Stimulated activated CD4-positive, alpha-beta T cell treated with anti-CD3 and anti-CD28 coated beads, Interleukin-4, amount 100 ng/mL, for 1 hour (primary cell): ENCODE measurements at places on chromosomes 3 and 15.
A peak's percentile ranks its signal among the peaks of the same experiment; 100 is the strongest.

GRCh38 chr15:71349336-71349735 lies 234.1 kb downstream of the THSD4 start:
- DNase-seq: no peak

- no peak for DNase-seq
Measured at GRCh38 chr15:62469478-62469873, 304.4 kb upstream of the C2CD4B start.

DNA sequence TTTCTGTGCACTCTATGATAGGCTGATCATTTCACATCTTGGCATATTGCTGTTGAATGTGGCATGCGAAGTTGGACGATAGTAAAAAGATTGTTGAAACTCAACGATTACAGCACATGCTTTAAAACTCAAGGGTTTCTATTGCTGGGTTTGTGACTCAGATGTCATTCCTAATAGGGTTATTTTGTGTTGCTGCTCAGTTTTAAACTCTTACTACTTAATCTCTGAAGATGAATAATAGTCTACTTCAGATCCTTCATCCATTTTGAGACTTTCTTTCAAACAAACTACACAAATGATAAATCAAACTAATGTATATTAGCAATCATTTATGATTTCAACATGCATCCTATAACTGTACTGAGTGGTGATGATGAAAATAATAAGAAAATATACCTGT lies 71.3 kb upstream of the MBNL1 start:
- no peak for DNase-seq

DNA sequence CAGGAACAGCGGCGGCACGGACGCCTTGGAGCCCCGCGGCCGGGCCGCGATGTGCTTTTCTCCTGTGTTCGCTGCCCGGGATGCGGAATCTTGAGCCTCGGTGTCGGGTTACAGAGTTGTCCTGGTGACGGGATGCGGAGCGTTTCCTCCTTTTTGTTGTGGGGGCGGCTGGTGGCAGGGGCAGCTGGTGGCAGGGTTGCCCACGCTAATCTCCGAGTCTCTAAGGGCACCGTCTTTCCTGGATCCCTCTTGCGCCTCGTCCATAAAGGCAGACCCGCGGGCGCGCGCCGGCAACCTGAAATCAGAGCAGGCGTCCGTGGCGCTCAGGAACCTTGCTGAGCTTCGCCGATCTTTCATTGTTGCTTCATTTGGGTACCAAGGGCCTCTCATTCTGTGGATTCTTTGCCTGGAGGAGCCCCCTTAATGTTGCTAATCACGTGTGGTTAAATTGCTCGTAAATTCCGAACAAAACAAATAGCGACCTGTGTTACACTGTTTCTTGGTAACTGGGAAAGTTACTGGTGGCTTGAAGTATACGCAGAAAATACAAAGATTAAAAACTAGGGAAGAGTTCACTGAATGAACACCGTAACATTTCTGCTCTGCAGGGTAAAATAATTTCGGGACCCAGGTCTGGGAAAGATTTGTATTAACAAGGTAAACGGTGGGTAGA lies 844 bp upstream of the PFN2 start:
- peak; percentile 32 for DNase-seq

DNA sequence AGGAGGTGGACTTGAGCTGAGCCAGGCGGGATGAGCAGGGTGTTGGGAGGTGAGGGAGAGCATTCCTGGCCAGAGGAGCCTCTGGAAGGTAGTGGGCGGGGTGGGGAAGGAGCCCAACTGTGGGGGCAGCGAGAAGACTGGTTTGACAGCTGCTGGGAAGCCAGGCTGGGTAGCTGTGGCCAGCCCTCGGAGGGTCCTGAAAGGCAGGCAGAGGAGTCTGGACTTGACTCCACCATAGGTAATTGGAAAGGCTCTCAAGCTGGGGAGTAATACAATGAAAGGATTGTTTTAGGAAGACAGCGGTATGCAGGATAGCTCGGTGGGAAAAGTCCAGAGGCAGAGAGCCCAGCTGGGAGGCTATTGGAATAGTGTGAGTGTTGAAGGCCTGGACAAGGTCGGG lies 17.2 kb downstream of the EPHB3 start:
- no peak for DNase-seq

DNA sequence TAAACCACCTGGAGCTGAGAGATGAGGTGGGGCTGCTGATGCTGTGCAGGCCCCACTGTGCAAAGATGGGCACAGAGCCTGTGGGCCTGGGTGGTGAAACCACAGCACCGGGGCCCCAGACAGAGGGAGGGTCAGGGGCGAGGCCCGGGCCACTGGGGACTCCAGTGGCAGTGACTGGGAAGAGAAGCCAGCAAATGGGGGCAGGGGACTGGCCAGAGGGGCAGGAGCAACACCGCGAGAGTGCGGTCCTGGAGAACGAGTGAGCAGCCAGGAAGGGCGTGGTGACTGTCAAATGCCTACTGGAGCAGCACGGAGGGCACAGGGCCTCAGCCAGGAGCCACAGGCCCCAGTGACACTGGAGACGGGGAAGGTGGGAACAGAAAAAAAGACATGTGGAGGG lies 39.8 kb downstream of the HCN4 start:
- no peak for DNase-seq

- DNase-seq: no peak
Measured at GRCh38 chr15:71730277-71731144, 79.8 kb upstream of the NR2E3 start.

- no peak for DNase-seq
Measured at GRCh38 chr15:39922462-39923092, 2.5 kb upstream of the GPR176 start.

DNA sequence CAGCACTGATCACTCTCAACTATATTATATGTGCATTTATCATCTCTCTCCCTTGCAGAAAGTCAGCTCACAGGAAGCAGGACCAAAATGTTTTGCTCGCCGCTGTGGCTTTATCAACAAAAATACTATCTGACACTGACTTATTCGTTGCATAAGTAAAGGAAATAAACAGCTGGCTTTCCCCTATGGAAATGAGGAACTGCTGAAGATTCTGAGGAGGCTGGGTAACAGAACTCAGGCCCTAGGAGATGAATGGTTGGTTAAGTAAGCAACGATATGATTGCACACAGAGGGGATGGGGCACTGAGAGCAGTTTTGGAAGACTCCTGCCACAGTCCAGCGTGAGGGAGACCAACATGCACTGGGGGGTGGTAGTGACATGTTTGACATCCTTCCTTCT lies 181.1 kb downstream of the STT3B start:
- no peak for DNase-seq

DNA sequence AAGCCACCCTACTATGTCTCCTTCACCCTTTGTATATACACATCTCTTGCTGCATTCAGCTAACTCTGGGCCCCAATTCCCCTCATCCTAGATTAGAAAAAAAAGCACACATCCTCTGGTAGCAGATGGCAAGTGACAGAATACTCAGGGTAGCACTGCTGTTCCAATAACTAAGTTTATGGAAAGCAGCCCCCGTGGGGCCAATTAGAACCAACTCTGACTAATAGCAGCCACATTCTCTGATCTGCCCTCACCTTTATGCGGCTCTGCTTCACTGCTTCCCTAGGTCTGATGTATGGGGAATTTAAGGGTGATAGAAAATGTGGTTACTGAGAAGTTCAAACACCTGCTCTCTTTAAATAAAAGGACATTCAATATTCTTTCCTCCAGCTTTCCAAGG lies 74.9 kb upstream of the SETMAR start:
- DNase-seq: no peak

DNA sequence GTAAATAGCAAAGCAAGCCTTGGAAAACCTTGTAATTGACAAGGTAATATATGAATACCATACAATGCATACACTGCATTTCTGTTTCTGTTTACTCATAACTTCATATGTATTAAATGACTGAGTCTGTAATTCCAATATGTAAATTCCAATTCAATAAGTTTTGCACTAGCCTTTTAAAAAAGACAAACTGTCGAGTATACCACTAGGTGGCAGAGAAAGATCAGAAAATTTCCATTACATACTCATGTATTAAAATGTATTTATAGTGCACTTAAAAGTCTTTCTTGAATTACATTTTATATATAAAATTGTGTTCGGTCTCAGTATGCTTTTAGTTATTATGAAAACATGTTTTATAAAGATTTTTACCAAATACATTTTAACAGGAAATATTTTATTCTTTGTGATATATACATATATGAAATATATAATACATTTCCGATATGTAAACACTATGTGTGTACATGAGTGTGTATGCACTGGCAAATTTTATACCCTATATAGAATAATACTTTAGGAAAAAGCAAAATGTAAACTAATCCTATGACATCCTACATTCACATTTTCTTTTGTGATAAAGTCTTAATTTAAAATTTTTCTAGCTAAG lies 216.8 kb downstream of the VGLL3 start:
- DNase-seq: no peak

DNA sequence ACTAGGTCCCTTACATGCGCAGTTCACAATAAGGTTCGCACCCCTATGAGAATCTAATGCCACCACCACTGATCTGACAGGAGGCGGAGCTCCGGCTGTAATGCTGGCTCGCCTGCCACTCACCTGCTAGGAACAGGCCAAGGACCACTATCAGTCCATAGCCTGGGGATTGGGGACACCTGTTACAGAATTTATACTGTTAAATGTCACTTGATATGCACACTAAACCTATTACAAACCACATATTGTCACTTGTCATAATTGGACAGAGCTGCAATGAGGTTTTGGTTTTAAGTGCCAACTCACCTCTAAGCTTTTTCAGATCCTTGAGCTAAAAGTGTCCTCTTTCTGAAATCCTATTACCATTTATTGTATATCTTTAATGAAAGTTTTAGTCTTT lies 507.9 kb upstream of the TPRG1 start:
- DNase-seq: no peak

DNA sequence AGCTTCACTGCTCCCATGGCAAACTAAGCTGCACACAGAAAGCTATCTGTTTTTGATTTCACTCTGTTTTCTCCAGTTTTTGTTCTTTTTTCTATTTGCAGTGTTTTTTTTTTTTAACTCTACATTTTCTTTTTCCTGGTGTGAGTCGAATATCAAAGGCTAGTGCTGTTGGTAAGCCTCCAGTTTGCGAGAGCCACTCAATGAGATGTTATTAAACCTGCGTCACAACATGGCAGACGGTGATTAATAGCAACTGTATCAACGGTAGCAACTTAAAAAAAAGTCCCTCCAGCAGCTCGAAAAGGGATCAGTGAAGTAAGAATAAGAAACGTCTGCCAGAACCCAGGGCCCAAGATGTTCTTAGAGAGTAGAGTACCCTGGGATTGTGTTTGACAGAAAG lies 84.1 kb downstream of the MEIS2 start:
- no peak for DNase-seq

- no peak for DNase-seq
Measured at GRCh38 chr3:153621953-153622352, 459.9 kb downstream of the RAP2B start.

DNA sequence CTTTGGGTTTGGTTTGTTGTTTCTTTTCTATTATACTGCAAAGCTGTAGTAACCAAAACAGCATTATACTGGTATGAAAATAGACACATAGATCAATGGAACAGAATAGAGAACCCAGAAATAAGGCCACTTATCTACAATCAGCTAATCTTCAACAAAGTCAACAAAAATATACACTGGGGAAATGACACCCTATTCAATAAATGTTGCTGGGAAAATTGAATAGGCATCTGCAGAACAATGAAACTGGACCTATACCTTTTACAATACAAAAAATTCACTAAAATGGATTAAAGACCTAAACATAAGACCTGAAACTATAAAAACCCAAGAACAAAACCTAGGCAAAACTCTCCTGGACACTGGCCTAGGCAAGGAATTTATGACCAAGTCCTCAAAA lies 52.9 kb downstream of the TLNRD1 start:
- DNase-seq: no peak

- DNase-seq: no peak
Measured at GRCh38 chr3:161221806-161222600, 892 bp downstream of the NMD3 start.

DNA sequence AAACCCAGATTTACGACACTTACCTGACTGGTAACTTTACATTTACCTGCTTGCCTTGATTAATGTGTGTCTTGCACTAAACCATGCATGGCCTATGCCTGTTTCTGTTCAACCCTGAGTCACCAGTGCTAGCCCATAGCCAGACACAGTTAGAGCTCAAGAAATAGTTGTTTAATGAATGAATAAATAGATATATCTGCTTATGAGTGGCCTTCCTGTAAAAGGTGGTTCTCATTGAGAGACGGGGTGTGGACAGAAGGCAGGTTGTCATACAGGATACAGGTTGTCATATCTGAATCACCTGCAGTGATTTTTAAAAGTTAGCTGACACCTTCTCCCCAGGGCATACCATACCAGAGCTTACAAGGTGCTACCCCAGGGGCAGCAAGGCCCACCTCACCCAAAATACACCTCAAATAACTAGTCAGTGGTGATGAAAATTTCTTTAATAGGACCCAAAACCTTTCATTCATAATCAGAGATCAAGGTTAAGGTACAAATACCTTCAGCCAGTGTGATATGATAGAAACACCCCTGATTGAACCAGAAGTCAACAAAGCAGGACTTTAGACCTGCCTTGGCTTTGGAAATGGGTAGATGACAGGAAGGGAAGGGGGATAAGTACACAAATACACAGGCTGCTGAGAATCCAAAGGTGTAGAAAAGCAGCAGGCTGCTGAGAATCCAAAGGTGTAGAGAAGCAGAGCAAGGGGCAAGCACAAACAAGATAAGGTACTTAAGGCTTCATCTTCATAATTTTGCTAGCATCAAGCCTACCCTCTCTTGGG lies 45.4 kb upstream of the TSC22D2 start:
- DNase-seq: no peak

DNA sequence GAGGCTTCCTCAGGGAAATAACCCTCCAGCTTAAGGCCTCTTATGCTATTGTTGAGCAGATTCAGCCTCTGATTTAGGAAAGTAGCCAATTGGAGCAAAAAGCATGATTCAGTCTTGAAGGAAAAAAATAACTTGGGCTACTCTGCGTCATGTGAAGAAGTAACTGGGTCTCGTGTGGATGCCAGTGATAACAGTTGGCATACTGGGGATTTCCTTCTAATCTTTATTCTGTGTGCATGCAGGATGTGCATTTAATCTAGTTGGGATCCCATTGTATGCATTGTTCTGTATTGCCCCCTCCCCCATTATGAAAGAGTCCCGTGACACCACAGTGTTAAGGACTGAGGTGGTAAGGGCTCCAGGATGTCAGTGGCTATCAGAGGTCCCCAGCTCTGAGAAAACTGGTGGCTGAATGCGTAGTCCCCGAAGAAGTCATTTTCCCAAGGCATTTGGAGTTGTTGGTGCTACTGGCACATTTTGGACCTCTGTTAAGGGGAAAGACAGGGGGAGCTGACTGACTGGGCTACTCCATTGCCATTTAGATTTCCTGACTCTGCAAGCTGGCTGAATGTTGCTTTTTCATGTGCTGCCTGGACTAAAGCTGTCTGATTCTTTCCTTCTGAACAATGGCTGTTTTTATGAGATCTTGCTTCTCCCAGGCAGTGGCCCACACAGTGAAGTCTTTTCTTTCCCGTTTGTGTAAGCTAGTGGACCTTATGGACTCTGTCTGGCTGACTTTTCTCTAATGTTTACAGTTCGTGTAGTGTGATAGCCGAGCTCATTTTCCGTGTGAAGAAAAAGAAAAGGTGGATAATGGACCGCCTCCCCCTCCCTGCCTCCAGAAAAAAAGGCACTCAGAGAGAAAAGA lies 38.4 kb upstream of the TRAK1 start:
- no peak for DNase-seq

GRCh38 chr3:25575001-25575400 lies 89.7 kb downstream of the TOP2B start:
- DNase-seq: no peak

- no peak for DNase-seq
Measured at GRCh38 chr3:122681974-122682409, 1.4 kb downstream of the PARP14 start.

- DNase-seq: no peak
Measured at GRCh38 chr3:186842426-186843038, at the start of gene ADIPOQ. ADIPOQ (plus strand) TSS chr3:186842710; CDS start chr3:186853059, 10,349 bp downstream.

- DNase-seq: no peak
Measured at GRCh38 chr3:69411346-69411745, 25.5 kb upstream of the FRMD4B start.
